Daoy (cell line): ENCODE measurements at places on chromosomes 1 and 21. TPM values are rescaled to one million over a fixed set of nuclear protein-coding genes. Genes with fewer than 3 reads are reported as not detected.

NUP133 gene
- 55.8 and 57.0 TPM in 2 replicates for total RNA-seq

NR0B2 gene
- not detected in 2 replicates for total RNA-seq

PGD gene
- 78.7 and 82.7 TPM in 2 replicates for total RNA-seq

LCK gene
- total RNA-seq: 0.06 TPM in 1 of 2 replicates, not detected in the other

OLIG1 gene
- not detected in 2 replicates for total RNA-seq

CCDC185 gene
- 0.06 and 0.11 TPM in 2 replicates for total RNA-seq

NHLH1 gene
- total RNA-seq: not detected in 2 replicates

FGGY gene
- total RNA-seq: 15.2 and 15.7 TPM in 2 replicates

ERICH3 gene
- total RNA-seq: 0.06 TPM in 1 of 2 replicates, not detected in the other

NEK7 gene
- 46.1 and 59.3 TPM in 2 replicates for total RNA-seq

MOB3C gene
- 4.0 and 5.1 TPM in 2 replicates for total RNA-seq

SMPDL3B gene
- total RNA-seq: 0.86 TPM in 1 of 2 replicates, not detected in the other

ACTL8 gene
- 0.12 and 0.46 TPM in 2 replicates for total RNA-seq

KRTAP6-2 gene
- total RNA-seq: not detected in 2 replicates
